ENCODE measurements at places on chromosomes 2 and 18.

- no peak for DNase-seq
Observed at GRCh38 chr2:16999347-17000183, 333.9 kb upstream of the CYRIA start.

- no peak for DNase-seq
Observed at GRCh38 chr2:56227811-56228210, 44.0 kb downstream of the CCDC85A start.

DNA sequence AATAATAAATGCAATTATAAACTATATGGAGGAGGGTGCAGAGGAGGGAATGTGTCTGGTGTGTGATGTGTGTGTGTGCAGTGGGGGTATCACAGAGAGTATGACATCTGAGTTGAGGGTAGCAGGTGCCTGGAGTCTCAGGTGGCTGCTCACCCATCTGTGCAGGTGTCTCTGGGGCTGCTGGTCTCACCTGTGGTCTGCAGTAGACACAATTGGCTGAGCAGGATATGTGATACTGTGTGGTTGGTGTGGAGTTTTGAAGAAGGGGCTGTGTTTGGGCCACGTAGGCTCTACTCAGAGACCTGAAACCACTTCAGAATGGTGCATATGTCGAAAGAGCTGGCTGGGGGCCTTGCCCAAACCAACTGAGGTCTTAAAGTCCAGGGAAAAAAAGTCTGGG is 17.0 kb downstream of the FABP1 start:
- DNase-seq = no peak

GRCh38 chr2:39095624-39096023 is 25.2 kb downstream of the SOS1 start:
- no peak for DNase-seq

- DNase-seq = no peak
Observed at GRCh38 chr2:212147921-212148513, 390.6 kb downstream of the ERBB4 start.

GRCh38 chr2:174335254-174335987 is 667 bp downstream of the SP9 start:
- no peak for DNase-seq

DNA sequence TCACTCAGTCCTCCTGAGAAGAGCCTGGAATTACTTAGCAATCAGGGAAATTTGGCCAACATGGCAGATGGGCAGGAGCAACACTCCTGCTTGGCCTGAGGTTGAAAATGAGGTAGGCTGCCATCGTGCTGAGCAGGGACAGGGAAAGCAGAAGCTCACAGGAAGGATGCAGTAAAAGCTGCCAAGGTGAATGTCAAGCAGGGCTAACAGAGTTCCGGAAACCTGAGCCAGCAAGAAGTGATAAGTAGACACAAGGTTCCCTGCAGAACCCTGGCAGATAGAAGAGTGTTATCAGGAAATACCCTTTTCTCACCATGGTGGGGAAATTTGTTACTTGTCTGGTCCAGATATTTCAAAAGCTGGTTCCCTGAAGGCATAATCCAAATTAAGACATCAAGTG is 454.3 kb upstream of the MEX3C start:
- DNase-seq = no peak

- DNase-seq = no peak
Observed at GRCh38 chr2:95525294-95526035, 40.9 kb upstream of the TRIM43B start.

Measured in stimulated activated naive CD4-positive, alpha-beta T cell treated with Interleukin-2 at 50 U/mL for 16 hours (primary cell).